ENCODE measurements at places on chromosomes 7 and 10.

- peak; percentile 28 for DNase-seq
Measured at GRCh38 chr7:2904202-2904601, 60.1 kb upstream of the GNA12 start.

DNA sequence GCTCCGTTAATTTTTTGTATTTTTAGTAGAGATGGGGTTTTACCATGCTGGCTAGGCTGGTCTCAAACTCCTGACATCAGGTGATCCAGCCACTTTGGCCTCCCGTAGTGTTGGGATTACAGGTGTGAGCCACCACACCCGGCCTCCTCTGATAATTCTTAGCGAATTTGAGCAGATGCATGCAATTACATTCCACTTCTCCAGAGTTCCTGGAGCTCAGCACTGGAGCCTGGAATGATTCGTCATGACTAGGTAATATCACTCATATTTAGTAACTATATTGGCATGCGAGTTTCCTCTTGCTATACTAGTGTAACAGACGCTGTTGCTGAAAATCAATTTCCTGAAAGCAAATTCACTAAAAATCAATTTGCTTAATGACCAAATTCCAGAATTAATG is 86.8 kb downstream of the MKX start:
- no peak for DNase-seq

DNA sequence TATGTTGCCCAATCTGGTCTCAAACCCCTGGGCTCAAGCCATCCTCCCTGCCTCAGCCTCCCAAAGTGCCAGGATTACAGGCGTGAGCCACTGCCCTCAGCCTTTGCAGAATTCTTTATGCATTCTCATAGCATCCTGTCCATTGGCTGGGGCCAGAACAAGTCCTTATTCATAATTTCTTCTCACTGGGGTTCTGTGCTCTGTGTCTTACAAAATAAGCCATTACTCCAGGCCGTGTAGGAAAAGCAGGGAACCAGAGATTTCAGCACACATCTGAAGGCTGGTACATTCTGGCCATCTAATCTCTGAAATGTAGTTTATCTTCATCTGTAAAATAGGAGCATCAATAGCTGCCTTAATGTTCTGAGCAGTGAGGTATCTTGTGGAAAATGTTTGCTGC is 10.3 kb upstream of the OCM start:
- no peak for DNase-seq

- DNase-seq = no peak
Measured at GRCh38 chr7:138542183-138542582, 82.1 kb downstream of the TRIM24 start.

- DNase-seq = peak; percentile 57
Measured at GRCh38 chr7:158128572-158128971, 459.1 kb downstream of the PTPRN2 start.

DNA sequence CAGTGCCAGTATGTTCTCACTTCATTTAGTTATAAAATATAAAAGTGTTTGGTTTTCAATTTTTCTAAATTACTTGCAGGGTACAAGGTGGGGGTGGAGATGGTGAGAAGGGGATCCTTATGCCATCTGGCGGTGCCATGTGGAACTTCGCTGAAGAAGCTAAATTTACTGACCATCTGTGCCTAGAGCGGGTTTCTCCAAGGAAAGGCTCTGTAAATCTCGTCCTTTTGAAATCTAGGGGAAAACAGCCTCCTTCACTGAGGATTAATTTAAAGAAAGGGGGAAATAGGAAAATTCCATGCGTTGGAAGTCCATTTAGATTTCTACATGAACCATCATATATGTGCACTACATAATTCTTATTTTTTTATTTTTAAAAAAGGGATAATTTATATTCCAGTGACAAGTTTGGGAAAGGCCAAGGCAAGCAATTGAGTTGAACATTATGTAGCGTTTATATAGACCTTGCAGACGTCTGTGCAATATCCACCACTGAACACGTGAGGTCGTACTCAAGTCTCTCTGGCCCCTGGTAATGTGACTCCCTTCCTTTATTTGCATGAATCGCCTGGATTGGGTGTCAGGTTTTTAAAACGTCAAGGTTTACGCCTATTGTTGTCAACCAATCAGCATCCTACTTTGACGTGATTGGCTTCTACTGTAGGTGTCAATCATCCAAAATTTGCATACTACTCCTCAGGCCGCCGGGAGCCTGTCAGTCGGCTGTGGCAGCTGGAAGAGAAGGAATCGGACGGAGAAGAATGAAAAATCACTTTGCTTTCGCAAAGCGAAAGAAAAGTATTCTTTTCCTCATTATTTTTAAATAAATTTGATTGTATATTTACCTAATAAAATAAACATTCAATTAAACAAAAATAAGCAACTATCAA is 297.1 kb upstream of the NFE2L3 start:
- DNase-seq = peak; percentile 89

All from H7 (cell line).